H7 (cell line): ENCODE measurements at places on chromosomes 11 and 22.

- no peak for DNase-seq
Observed at GRCh38 chr11:128595221-128595620, 7.9 kb upstream of the ETS1 start.

- DNase-seq, result peak; percentile 50
Observed at GRCh38 chr22:48821346-48821690, 1006.4 kb downstream of the BRD1 start.

DNA sequence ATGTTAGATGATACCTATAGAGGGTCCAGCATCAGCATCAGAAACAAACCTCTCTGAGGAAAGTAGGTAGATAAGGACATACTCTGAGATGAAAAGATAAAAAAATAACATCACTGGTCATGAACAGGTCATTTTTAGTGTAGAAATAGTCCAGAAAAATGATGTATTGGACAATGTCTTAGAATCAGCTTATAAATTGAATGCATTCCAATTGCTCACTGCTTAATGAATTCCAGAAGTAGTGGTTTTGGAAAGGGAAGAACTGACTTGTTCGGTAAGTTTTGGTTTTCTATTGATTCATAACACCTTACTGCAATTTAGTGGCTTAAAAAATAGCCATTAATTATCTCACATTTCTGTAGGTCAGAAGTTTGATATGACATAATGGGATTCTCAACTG, 929.5 kb upstream of the CCDC90B start:
- no peak for DNase-seq

GRCh38 chr22:20565079-20565734, 57.8 kb downstream of the MED15 start:
- DNase-seq, result no peak

GRCh38 chr22:26691377-26691716, 34.0 kb downstream of the MIAT start:
- DNase-seq, result no peak

GRCh38 chr22:23070418-23071229, at the start of gene GNAZ:
GNAZ (plus strand) TSS chr22:23070519; CDS start chr22:23095696, 25,177 bp downstream.
- peak; percentile 90 for DNase-seq

DNA sequence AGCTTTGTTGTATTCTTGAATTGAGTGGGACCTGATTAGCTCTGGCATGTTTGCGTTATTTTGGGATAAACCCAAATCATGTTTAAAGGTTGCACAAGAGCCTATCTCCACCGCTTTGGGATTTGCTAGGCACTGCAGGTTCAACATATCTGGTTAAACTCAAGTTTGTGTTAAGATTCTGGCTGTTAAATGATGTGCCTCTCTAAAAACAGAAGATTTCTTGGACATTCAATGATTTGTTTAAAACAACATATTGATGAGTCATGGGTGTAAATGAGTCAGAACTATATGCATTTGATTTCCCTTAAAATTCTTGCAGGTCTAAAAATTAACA, 67.4 kb downstream of the AMOTL1 start:
- no peak for DNase-seq

GRCh38 chr11:69446108-69446507, 35.4 kb upstream of the LINC01488 start:
- no peak for DNase-seq

DNA sequence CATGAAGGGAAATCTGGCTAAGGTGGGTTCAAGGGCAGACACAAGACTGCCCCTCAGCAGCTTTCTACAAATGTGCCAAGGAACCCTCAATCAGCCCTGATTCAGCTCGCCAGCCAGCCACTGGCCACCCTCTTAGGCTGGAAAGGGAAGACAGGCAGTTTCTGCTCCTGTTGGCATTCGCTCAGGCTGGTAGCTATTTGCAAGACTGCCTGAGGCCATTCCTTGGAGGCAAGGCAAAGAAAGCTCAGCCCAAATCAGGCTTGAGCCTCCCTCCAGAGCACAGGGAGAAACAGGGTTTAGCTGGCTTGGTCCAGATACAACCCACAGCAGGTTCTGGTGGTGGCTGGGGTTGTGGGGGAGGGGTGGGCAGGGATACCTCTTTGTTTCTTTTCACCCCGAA, 19.2 kb downstream of the TP53I11 start:
- no peak for DNase-seq

GRCh38 chr22:44975427-44976262, 34.2 kb downstream of the PHF21B start:
- peak; percentile 97 for DNase-seq

- no peak for DNase-seq
Observed at GRCh38 chr11:5643585-5643984, 18.8 kb downstream of the TRIM34 start.

DNA sequence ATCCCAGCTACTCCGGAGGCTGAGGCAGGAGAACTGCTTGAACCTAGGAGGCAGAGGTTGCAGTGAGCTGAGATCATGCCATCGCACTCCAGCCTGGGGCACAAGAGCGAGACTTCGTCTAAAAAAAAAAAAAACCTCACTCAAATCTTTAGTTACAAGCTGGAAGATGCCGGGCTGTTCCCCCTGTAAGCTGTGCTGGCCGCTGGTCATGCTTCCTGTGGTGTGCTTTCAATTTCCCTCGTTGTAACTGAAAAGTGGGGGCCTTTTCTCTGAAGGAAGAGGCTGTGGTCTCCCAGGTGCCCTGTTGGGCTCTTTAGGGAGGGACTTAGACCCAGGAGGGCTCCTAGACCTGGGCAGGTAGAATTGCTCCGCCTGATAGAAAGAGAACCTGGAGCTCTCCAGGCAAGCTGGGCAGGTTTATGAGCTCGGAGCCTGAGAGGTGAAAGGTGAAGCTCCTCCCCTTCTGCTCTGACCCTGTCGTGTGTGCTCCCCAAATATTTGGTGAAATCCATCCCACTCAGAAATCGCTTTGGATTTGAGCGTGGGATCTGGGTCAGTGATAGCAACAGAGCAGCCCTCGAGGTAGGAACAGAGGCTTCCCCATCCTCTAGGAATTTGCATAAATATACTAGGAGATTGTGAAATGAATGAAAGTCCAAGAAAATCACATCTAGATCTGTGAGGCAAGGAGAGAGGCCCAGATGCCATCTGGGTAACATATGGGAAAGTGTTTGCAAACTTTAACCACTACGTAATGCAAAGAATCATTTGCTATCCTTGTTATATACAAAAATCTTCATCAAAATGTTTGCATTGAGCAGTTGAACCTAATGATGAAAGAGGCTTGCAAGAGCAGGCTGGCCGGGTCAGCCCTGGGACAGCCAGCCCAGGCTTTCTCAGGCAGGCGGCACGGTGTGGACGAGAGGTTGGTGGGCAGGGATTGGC, 154.3 kb downstream of the FBXO7 start:
- peak; percentile 33 for DNase-seq

DNA sequence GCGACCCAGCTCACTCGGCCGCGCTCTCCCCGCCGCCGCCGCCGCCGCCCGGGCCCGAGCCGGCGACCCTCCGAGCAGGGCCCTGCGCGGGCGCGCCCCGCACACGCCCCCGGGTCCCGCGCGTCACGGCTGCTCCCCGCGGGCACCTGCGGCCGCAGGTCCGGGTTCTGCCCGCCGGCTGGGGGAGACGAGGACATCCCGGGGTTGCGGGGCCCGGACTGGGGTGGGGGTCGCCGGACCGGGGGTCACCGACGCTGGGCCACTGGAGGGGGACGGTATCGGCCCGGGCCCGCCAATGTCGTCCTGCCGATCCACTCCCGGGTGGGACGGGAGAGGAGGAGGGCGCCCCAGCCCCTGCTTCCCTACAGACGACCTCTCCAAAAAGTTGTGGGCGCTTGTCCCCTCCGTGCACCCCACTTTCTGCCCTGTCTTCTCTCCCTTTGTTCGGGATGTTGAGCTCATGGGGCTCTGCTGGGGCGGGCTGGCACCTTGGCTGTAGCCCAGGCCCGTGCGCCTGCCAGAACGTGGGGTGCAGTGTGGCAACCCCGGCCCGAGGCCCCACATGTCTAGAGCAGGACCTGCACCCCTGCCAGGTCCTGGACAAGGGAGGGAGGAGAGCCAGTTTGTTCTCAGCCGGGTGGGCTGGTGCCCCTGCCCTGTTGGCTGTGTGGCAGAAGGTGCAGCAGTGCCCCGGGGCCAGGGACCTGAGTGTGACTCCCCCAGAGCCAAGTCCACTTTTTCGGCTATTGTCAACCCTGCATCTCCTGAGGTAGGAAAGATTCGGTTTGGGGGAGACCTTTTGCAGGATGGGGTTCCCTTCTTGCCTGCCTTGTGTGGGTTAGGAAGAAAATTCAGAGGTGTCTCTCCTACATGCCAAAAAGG, 40.2 kb upstream of the CELSR1 start:
- peak; percentile 69 for DNase-seq

GRCh38 chr22:39383841-39384625, 15.5 kb upstream of the TAB1 start:
- DNase-seq, result no peak

DNA sequence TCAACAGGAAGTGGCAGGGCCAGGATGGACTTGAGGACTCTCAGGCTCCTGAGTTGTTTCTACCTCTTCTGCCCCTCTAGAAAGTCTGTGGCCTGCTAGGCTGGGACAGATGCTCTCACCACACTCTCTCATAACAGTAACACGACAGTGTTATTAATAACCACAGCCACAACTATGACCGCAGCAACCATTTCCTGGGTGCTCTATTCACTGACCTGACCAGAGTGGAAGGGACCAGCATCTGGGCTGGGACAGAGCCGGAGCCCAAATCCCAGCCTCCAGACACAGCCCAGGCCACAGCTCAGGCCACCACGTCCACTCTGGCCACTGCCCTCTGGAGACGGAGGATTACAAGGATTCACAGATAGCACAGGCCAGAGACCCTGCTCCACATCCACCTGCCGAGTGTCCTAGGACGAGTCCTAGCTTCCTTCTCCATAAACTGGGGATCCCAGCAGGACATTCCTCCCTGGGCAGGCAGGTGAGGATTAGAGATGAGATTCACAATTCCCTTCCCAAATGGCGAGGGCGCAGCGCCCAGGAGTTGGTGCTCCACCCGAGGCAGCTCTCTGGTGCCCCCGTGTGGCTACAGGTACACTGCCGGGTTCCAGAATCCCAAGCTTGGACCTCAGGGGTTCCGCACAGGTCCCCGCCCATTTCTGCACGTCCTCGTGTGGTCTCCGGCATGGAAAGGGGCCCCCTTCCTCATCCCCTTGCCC, 7.1 kb downstream of the PNPLA5 start:
- peak; percentile 95 for DNase-seq

- DNase-seq, result no peak
Observed at GRCh38 chr22:36641902-36642640, 61.5 kb downstream of the CACNG2 start.

DNA sequence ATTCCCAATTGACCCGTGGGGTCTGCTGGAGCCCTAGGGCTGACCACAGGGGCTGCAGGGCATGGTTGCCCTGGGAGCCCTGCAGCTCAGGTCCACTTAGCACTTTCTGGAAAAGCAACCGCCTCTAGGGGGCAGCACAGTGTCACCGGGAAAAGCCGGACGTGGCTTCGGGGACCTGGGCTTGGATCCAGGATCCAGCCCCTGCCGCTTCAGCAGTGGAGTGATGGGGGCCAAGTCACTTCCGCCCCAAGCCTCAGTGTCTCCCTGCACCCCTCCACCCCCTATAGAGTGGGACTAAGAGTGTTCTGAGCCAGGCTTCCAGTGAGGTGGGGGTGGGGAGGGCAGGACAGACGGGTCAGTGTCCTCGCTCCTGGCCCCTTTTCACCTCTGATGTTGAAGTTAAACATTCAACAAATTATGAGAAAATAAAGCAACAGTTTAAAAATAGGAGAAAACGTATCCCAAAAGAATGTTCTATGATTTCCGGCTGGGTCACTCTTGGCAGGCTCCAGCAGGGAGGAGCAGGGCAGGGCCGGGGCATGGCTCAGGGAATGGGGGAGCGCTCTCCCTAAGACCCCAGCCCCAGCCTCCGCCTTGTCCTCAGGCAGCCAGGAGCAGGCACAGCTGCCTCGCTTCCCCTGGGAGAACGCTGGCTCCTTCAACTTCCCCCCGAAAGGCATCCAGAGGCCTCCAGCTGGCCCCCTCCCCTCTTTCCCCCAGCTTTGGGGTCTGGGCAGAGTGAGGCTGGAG, 96.5 kb upstream of the FGF3 start:
- peak; percentile 92 for DNase-seq

- DNase-seq, result peak; percentile 16
Observed at GRCh38 chr11:85912414-85912813, 57.2 kb downstream of the CCDC83 start.

GRCh38 chr11:88327462-88328143, 9.9 kb downstream of the CTSC start:
- DNase-seq, result no peak

- peak; percentile 64 for DNase-seq
Observed at GRCh38 chr11:132332521-132332920, 962.1 kb downstream of the NTM start.

- DNase-seq, result no peak
Observed at GRCh38 chr11:35622070-35622469, 3.8 kb downstream of the FJX1 start.

DNA sequence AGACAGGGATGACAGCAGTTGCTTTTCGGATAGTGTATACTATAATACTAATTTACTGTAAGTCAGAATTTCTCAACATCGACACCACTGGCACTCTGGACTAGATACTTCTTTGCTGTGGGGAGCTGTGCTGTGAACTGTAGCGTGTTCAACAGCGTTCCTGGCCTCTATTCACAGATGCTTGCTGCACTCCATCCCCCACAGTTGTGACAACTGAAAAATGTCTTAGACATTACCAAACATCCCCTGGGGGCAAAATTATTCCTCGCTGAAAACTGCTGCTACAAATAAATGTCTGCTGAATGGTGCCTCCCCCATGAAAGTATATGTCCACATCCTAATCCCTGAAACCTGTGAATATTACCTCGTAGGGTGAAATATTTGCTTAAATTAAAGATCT, 7.5 kb upstream of the SLC15A3 start:
- no peak for DNase-seq

DNA sequence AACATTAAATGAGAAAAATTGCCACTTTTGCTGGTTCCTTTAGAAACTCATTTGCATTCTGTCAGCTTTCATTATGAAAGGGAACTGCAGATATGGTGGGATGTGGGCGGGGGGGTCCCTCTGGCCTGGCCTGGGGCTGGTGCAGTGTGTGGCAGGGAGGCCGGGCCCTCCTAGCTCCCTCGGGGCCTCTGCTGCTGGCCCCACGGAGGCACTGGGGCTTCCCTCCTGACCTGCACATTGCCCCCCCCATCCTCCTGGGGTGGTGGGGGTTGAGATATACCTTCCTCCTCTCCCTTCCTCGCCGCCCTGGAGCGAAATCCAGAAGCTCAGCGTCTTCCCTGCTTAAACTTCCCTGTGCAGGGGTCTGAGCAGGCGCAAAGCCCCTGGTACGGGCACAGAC, 1005.9 kb downstream of the BRD1 start:
- peak; percentile 43 for DNase-seq

DNA sequence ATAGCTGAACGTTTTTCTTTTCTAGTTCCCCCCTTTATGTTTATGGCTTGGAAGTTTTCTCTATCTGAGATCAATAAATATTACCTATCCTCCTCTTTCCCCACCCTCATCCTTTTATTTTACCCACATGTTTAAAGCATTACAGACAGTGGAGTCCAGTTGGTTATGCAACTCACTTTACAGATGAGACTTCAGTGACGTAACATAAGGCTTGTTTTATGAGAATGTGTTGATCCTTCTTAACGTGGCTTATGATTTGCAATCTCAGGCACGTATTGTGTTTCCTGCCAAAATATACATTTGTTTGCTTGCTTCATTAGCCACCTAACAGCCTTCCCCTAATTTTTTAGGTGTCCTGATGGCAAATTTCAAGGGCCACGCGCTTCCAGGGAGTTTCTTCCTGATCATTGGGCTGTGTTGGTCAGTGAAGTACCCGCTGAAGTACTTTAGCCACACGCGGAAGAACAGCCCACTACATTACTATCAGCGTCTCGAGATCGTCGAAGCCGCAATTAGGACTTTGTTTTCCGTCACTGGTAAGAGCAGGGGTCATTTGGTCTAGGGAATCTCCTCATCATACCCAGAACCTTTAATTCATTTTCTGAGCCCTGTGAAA, 36.6 kb downstream of the TMEM45B start:
- DNase-seq, result no peak

GRCh38 chr11:14237444-14237961, 121.5 kb downstream of the RRAS2 start:
- DNase-seq, result no peak
